AG08396 (cell line): ENCODE measurements at places on chromosomes 1 and 21.

DNA sequence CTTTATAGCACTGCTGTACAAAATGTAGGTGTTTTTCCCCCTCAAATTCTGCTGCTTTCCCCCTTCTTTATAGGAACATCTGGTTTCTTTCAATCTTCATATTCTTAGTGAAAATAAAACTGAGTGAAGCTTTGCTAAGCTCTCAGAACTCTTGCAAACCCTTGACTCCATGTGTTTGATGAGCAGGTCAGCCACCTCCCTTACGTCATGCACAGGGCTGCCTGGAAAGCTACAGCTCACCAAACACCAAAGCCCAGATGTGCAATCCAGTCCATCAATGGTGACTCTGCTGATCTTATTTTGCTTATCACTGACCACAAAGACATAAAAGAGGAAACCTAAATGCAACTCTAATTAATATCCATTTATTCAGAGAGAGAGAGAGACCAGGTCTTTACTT is 5.5 kb downstream of the CACNA1E start:
- no peak for DNase-seq

DNA sequence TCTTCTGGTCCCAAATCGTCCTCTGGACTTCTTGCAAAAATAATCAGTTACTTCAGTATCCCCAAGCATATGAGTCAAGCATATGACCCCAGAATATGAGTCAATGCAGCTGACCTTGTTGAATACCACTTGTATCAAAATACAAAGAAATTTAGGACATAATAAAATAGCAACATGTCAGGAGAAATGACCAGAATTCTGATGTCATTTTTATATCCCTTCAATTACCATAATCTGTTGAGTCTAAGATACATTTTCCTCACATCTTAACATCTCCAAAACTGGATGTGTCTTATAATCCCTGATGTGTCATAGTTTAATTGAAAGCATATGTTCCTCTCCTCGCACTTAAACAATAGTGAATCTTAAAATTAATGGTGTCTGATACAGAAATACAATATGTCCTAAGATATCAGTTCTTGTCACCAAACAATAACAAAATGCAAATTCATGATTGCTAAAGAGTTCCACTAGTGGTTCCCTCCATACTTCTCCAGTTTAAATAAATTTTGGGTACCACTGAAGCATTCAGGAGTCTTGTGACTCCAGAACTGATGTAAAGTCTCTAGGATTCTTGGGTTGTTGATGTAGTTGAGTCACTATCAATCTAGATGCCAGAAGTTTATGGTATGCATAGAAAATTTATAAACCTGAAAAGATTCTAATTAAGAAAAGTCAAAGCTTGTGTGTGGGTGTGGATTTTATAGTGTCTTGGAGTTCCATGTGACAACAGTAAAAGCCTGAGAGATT is 41.8 kb downstream of the KIFAP3 start:
- peak; percentile 6 for DNase-seq

GRCh38 chr1:157437296-157437695 is 115.0 kb downstream of the FCRL5 start:
- no peak for DNase-seq

DNA sequence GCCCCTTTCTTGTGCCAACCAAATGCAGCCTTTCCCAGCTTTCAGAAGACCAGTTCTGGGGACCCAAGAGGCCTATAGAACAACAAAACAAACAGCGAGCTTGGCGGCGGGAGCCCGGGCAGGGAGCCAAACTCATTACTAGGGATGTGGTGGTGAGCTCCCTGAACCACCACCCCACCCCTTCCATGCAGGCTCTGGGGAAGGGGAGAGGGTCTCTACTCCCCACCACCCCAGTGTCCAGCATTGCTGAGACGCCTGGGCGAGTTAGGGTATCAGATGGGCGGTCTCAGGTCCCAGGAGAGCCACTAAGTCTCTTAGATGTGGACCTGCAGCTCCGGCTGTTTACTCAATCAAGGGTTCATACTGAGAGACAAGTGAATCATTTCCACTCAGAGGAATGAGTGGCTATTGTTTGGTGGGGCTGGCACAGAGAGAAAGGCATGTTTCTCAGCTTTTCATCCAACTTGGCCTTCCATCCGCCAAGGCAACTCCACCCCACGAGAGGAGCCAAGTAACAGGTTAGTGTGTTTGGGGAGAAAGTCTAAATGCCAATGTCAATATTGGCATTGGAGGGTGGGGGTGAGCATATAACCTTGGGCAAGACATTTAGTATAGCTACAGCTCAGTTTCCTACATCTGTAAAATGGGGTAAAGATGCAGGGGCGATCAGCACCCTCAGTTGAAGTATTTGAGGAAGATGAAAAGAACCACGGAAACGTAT is 40.9 kb downstream of the PLXNA2 start:
- DNase-seq, result no peak

- DNase-seq, result no peak
Measured at GRCh38 chr21:25562660-25563059, 44.6 kb downstream of the MRPL39 start.

GRCh38 chr1:240691909-240692705 is 80.2 kb upstream of the GREM2 start:
- peak; percentile 63 for DNase-seq

- DNase-seq, result no peak
Measured at GRCh38 chr1:119379117-119379516, 10.5 kb downstream of the HAO2 start.
